ENCODE measurements at places on chromosomes 4 and X.

- DNase-seq = no peak
These were observed 274.1 kb upstream of the TENM3 start for GRCh38 chr4:181969151-181969550.

- DNase-seq = peak; percentile 69
These were observed 3.4 kb downstream of the ABHD18 start for GRCh38 chr4:127968586-127968985.

- no peak for DNase-seq
These were observed 15.3 kb downstream of the UGT2B15 start for GRCh38 chr4:68654946-68655721.

DNA sequence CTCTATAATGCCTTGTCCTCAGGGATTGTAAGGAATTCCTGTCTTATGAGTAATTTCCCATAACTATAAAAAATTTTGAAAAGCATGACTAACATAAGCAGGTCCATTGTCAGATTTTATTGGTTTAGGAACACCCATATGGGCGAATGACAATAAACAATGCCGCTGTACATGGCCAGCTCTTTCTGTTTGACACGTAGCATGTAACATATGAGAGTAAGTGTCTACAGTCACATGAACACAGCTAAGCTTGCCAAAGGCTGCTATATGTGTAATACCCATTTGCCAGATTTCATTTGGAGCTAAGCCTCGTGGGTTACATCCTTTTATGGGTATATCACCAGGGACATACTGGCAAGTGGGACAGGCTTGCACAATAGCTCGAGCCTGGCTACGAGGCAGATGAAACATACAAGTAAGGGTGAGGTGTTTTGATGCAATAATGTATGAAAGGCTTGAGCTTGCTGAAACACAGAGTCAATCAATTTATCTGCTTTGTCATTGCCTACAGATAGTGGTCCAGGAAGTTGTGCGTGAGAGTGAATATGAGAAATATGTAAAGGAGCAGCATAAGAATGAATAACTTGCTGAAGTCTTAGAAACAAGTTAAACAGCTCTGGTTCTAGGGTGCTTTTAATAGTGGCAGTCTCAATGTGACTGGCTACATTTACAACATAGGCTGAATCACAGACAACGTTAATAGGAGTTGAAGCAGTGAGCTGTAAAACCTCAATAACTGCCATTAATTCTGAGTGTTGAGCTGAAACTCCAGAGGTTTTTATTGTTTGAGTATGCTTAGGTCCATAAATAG is 67.4 kb upstream of the UGT2B10 start:
- no peak for DNase-seq

DNA sequence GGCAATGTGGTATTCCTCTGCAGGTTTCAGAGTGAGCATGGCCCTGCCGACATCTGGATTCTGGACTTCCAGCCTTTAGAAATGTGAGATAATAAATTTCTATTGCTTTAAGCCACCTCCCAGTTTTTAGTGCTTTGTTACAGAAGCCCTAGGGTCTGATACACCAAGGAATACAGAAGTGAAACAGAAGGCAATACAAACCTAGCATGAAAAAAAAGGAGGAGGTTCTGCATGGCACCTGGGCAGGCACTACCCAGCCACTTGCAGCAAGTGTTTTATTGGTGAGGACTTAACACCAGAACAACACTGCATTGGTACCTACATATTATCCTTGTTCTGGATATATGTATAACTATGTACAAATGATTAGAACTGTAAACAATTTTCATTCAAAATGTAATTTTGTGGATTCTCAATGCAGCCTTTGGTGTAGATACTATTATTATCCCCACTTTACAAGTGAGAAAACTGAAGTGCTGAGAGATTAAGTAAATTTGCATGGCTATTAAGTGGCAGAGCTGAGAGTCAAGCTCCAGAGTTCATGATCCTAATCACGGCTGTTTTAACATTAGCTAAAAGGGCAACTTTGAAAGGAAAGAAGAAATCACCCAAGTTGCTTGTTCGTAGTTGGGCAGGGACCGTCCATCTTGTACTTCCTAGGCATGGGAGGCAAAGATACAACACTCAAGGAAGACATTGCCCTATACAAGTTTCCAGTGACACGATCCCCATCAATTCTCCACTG is 71.8 kb downstream of the IL21 start:
- DNase-seq = no peak

DNA sequence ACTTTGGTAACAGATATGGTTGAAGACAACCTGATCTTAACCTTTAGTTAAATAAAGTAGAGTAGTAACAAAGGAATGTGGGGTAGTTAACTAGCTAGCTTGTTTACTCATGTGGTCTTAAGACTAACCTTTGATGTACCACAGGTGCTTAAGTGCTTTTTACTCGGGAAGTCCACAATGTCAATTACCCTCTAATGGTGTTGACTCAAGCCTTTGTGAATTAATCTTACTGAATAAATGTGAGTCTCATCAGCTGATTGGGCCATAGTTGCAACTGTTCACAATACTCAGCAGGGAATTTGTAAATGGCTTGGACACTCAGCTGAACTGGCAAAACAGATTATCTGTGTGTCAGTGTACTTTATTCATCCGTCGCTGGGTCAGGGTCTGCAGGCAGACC is 119.0 kb upstream of the UGT8 start:
- no peak for DNase-seq

DNA sequence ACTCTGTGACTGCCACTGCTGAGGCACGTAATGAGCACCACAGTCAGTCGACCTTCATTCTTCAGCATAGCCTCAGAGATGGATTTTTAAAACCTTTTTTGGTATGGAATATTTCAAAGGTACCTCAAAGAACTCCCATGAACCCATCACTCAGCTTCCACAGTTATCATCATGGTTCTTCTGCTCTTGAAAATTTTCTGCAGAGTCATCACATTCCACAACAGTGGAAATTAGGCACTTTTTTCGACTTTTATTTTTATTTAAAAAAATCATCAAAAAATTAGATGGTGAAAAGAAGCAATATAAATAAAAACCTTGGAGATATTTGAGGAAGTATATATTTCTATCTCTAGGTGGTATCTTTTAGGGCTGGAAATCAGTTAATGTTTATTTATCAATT is 37.5 kb downstream of the TBC1D19 start:
- DNase-seq = no peak

DNA sequence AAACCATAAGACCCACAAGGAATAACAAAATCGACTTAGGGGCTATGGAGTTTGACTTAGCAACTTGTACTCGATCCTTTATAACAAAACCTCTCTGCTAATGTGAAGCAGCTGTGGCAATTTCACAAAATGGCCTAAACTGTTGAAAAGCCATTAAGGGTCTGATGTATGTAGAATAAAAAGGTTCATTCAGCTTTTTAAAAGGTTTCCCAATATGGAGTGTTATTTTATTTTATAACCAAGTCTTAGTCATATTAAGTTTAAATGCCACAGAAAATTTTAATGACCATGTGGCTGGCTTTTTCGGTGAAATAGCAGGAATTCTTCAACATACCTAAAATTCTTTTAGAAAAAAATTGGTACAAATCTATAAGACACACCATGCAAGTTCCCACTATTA is 291.8 kb upstream of the HAND2 start:
- DNase-seq = no peak

DNA sequence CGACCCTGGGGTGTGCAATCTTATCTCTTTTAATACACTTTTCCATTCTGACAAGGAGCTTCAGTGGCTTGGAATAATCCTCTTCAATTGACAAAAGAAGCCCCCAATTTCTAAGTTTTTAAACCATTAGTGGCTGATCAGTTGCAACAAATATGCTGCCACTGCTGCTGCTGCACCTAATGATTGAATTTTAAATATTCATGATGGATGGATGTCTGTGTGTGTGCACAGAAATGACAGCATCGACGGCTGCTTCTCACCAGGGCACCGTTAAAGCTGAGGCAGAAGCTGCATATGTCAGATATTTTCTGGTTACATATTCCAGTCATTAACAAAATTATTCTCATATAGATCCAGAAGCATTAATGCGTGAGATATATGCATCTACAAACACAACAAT is 182.4 kb downstream of the MGST2 start:
- DNase-seq = no peak

GRCh38 chrX:122770581-122770980 is 413.5 kb upstream of the GRIA3 start:
- no peak for DNase-seq

- no peak for DNase-seq
These were observed 28.1 kb upstream of the GLRA3 start for GRCh38 chr4:174856926-174857800.

GRCh38 chrX:9880237-9880636 is 86.9 kb upstream of the CLDN34 start:
- no peak for DNase-seq

GRCh38 chrX:117743469-117744251 is 372.9 kb downstream of the KLHL13 start:
- no peak for DNase-seq

DNA sequence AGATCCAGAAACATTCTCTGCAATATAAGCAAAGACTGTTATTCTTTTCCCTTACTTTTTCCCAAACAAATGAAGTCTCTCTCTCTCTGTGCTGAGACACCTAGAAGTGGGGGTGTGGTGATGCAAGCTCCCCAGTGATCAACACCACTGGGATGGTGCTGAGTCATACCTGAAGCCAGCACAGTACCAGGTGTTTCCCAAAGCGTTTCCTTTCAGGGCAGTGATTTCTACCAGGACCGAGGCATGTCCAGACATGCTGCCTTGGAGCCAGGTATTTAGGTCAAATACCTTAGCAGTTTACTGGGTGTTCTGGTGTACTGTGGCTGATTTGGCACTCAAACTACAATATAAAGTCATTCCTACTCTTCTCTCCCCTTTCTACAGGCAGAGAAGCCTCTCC is 726.5 kb downstream of the FAM133A start:
- no peak for DNase-seq

DNA sequence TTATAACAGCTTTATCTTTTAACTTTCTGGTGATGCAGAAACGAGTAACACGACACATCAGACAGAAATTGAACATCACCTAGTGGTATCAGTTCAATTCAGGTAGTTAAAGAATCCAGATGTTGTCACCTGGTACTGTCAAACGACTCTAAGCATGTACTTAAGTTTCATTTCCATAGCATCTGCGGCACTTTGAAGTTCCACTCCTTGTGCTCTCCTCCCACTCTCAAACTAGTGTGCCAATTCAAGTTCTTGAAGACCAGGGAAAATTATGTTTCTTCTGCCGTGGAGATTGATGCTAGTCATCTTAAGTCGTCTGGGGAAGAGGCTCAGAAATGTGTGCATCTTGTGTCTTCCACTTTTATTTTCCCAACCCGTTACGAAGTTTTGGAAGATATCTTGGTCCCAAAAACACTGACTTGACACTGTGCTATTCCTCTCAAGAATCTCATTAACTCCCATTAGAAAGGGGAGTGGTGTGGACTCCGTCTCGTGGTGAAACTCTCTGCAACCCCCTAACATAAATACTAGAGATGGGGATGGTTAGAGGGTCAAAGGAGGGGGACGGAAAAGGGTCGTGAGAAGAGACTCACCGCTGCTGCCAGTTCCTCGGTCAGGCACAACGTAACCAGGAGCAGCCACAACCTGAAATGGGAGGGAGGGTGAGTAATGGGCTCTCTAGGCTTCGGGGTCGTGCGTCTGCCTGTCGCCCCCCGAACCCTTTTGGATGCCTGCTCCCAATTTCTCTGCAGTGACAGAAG is 693 bp downstream of the COL4A6 start:
- no peak for DNase-seq

- DNase-seq = no peak
These were observed 76.5 kb downstream of the MED28 start for GRCh38 chr4:17690898-17691297.

DNA sequence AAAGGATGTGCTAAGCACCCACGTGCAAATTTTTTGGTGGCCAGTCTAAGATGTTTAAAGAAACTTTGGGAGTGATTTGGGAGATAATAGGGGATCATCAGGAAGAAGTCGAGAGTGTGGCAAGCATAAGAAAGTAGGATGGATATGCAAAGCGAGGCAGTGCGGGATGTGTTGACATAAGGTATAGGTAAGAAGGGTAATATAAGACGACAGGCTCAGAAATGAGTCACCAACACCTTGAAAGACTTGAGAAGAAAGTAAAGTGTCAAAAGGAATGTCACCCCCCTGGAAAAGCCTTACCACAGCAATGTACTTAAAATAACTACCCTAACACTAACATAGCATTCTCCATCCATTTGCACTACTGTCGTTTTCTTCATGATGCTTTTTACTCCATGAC is 69.8 kb upstream of the BMP2K start:
- no peak for DNase-seq

DNA sequence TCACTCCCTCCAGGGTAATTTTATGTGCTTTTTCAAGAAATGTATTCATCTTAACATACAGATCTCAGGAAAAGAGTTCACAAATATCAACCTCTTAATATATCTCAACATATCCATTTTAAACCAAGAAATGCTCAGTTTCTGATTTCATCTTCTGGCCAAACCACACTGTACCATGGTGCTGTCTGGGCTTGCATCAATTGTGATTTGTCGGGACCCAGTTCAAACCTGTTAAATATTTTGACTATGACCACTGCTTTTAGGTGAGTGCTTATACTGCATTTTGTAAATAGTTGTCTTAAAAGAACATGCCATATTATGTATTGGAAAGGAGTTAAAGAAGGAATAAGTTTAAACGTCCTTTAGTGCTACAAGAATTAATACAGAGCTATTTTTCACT is 352.1 kb downstream of the SPOCK3 start:
- DNase-seq = no peak

- DNase-seq = no peak
These were observed 33.7 kb upstream of the MSANTD1 start for GRCh38 chr4:3215256-3215655.

DNA sequence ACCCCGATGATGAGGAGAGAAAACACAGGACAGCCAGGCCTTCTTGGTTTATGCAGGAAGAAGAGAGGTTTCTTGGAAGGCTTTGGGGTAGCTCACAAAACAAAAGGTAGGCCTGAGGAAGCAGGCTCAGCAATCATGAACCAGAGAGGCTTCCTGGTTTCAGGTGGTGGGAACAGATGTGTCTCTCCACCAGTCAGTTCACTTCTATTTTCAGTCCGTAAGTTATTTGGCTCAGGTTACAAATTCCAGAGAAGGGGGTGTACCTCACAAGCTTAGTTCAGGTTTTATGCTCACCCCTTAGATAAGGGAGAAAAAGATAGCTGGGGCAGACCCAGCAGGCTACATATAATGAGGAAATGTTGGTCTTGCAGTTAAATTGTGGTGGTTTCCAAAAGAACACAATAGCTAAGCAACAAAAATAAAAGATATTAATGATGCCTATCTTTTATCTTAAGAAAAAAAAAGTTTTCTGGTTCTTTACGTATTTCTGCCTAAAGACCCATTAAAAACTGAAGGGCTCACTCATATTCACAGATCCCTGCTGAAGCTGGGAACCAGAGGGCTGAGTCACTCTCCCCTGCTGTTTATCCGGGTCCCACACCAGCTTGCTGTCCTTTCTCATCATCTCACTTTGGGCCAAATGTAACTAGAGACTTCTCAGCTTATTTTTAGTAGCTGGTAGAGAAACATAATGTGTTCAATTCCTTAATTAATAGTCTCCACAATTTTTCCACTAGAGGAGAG is 177.0 kb downstream of the CAMK2D start:
- DNase-seq = no peak

- DNase-seq = no peak
These were observed 58.3 kb upstream of the NOCT start for GRCh38 chr4:138957302-138957701.

- DNase-seq = no peak
These were observed 94.6 kb upstream of the FTHL17 start for GRCh38 chrX:31166416-31166815.

- peak; percentile 5 for DNase-seq
These were observed 77.8 kb downstream of the SHROOM2 start for GRCh38 chrX:9864011-9864410.
